ENCODE measurements at places on chromosomes 12 and 14.
A peak's percentile ranks its signal among the peaks of the same experiment; 100 is the strongest.

DNA sequence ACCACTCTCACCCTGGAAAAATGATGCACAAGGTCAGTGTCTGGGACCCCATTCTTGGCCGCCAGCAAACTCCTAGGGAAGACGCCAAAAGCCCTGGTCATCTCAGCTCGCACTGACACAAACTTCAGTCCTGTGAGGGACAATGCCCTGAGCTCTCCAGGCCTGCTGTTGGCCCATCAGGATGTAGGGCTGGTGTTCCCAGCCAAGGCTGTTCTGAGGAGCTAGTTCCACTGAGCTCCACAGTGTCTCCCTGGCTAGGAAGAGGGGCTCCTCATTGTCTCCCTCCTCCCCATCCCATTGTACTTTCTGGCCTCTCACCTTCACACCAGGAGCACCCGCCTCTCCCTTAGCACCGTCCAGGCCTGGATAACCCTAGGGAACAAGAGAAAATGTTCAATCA lies 10.8 kb downstream of the COL2A1 start:
- no peak for DNase-seq

GRCh38 chr14:71523630-71524319 lies 408.5 kb upstream of the RGS6 start:
- no peak for DNase-seq

- no peak for DNase-seq
Measured at GRCh38 chr12:95533985-95534384, 17.3 kb downstream of the USP44 start.

- DNase-seq, result peak; percentile 37
Measured at GRCh38 chr12:126874427-126875026, 1392.4 kb upstream of the TMEM132C start.

GRCh38 chr14:47778631-47779030 lies 103.2 kb upstream of the MDGA2 start:
- peak; percentile 37 for DNase-seq

GRCh38 chr14:68015356-68016254 lies 196.0 kb downstream of the RAD51B start:
- DNase-seq, result no peak

GRCh38 chr14:100767788-100768536 lies 41.3 kb downstream of the DLK1 start:
- DNase-seq, result no peak

- no peak for DNase-seq
Measured at GRCh38 chr12:9244894-9245293, 36.7 kb upstream of the PZP start.

All from NCI-H1930 (cell line).